Activated T-cell treated with anti-CD3 and anti-CD28 coated beads for 24 hours (primary cell): ENCODE measurements at places on chromosomes 4 and X.

- no peak for DNase-seq
These were observed 206.1 kb downstream of the SLC39A8 start for GRCh38 chr4:102139132-102139573.

- no peak for DNase-seq
These were observed 4.4 kb upstream of the MSL3 start for GRCh38 chrX:11753668-11754067.

- DNase-seq = no peak
These were observed 69.6 kb downstream of the ENPP6 start for GRCh38 chr4:184147858-184148737.

DNA sequence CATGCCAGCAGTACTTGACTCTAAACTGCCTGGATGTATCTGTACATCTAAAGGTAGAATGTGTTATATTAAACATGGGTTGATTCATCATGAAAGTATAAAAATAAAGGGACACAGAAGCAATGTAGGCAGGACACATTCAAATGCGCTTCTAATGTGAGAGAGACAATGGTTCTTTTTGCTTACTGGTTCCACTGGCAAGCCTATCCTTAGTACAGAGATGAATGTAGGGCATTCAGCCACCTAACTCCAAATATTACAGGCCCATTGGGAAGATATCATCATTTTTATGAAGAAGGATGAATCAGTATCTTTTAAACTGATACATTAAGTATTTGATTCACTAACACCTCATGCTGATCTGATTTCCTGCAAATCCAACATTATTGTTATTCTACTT is 18.0 kb downstream of the CDKL2 start:
- no peak for DNase-seq

DNA sequence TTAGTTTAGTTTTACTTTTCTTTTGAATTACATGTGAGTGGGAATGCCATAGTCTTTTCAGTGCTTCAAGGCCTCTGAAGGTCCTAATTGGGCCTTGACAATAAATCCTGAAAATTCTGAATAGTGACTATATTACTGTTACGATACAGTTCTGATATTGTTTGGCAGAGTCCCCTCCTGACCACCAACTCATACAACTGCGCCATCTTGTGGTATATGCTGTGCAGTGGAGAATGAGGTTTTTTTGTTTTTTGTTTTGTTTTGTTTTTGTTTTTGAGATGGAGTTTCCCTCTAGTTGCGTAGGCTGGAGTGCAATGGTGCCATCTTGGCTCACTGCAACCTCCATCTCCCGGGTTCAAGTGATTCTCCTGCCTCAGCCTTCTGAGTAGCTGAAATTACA is 56.6 kb upstream of the CHRDL1 start:
- no peak for DNase-seq

DNA sequence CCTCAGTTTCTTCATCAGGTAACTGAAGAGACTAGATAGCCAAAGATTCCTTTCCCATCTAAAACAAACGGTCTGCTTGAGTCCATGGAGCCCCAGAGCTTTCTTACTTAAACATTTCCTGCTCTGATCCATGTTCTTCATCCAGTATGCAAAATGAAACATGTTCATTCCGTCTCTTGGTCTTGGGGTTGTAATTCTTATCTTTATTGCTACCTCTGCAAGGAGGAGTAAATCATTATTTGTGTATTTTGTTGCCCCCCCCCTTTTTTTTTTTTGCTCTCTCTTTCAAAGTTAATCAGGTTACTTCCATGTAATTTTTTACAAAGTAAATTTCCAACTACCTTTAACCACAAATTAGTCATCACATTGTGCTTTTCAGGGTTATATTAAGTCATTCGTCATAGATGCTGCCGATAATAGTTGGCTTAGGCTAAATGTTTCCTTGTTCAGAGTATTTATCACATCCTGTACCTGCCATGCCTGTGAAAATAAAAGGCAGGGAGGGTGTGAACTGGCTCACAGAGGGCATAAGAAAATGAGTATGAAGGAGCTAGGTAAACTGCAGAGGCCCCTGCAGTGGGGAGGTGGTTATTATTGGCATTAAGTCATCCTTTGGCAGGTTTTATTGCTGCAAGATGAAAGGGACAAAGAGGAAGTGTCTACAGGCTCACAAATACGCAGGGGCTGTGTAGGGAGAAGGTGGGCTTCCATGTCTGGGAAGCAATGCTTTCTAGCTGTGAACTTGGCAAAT is 76.7 kb upstream of the HS3ST1 start:
- peak; percentile 18 for DNase-seq

DNA sequence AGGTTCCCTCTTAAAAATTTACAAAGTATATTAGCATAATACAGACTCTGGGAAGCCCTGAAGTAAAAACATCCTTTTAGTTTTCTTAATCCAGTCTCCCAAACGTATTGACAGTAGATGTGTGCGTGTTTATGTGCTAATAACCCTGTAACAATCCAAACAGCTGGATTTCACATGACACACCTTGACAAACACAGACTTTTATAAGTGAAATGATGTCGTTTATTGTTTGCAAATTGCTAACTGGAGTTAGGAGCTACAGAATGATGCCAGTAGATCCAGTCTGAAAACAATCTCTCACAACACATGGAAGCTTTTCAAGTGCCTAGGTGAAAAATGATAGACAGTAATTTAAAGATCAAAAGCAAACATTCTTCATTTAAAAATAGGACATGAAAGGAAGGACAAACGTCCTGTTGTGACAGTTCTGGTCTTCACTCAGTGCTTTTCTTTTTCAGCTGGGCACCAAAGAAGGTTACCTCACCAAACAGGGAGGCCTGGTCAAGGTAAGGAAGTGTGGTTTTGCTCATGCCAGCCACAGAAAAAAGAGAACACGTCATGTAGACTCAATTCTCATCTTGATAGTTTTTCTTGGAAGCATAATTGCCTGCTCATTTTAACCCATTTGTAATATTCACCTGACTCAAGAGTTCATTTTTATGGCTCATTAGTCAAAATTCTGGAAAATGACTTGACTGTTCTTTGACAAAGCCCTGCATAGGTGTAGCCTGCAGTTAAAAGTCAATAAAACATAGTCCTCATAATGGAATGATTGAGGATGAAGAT is 32.9 kb downstream of the LAMTOR3 start:
- DNase-seq = no peak

- DNase-seq = no peak
These were observed 128.1 kb upstream of the NDP start for GRCh38 chrX:44101281-44101680.

GRCh38 chr4:63393544-63393943 is 1015.7 kb downstream of the TECRL start:
- DNase-seq = no peak
